NCI-H82 (cell line): ENCODE measurements at places on chromosomes 11 and 22.
A peak's percentile ranks its signal among the peaks of the same experiment; 100 is the strongest.

DNA sequence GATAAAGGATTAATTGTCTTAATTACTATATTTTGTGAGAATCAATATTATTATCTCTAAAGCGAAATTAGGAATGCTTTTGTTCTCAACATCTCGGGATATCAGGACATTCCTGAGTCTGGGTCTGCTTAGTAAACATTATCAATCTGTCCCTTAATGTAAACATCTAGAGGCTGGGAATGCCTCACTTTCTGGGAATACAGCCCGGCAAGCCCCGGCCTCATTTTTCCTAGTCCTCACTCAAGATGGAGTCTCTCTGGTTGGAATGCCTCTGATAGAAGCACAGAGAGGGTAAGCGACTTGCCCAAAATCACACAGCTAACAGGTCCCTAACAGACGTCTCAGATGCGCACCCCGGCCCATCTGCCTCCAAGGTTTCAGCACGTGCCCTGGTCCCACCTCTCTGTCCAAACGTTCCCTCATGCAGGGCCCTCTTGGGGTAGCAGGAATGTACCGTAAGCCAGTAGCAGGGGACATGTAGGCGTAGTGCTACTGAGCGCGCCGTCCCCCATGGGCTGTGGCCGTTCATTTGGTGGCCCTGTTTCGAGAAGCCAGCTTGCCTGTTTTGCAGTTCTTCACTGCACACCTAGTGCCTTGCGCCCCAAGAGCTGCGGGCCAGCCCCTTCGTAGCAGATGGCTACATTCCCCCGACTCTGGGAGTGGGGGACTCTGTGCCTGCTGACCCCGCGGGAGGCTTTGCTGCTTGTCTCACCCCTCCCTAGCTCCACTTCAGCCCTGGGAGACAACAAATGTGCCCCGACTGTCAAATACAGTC, 62.2 kb upstream of the FADD start:
- DNase-seq: peak; percentile 29

DNA sequence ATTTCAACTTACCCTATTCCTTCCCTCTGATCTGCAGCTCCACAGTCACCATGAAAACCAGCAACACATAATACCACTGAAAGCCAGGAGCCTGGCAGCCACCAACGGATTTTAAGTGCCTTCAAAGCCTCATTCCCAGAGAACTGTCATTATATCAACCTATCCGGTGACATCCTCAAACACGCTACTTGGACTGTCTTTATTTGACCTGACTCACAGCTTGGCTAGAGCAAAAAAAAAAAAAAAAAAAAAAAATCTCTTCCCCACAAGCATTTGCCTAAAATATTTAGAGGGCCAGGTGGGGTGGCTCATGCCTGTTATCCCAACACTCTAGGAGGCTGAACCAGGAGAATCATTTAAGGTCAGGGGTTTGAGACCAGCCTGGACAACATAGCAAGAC, 32.4 kb upstream of the ARHGAP32 start:
- DNase-seq: no peak

GRCh38 chr22:17085277-17086181, 729 bp downstream of the IL17RA start:
- DNase-seq: peak; percentile 49

DNA sequence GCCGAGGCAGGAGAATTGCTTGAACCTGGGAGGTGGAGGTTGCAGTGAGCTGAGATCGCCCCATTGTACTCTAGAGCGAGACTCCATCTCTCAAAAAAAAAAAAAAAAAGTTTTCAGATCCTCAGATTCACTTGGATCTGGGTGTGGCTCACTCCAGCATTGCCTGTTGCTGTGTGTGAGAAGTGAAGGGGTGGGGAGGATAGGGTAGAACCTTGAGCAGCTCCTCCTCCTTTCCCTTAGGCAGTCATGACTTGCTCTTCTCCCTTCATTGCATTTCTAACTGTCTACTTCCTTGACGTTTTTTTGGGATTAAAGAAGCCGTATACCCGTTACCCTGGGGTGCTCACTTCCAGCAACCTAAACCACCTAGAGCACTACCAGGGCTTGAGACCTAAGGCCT, 63.1 kb upstream of the YWHAH start:
- no peak for DNase-seq

GRCh38 chr11:68479390-68479789, 18.8 kb downstream of the PPP6R3 start:
- DNase-seq: no peak

GRCh38 chr11:126408496-126408895, 53.0 kb downstream of the ST3GAL4 start:
- DNase-seq: no peak

- peak; percentile 66 for DNase-seq
Observed at GRCh38 chr11:113806406-113806805, 26.8 kb downstream of the CLDN25 start.
